ENCODE measurements at places on chromosomes 3 and 15. TPM values are rescaled to one million over a fixed set of nuclear protein-coding genes. Genes with fewer than 3 reads are reported as not detected.

Gene KLHL40
- total RNA-seq = under 0.01 TPM

DNA sequence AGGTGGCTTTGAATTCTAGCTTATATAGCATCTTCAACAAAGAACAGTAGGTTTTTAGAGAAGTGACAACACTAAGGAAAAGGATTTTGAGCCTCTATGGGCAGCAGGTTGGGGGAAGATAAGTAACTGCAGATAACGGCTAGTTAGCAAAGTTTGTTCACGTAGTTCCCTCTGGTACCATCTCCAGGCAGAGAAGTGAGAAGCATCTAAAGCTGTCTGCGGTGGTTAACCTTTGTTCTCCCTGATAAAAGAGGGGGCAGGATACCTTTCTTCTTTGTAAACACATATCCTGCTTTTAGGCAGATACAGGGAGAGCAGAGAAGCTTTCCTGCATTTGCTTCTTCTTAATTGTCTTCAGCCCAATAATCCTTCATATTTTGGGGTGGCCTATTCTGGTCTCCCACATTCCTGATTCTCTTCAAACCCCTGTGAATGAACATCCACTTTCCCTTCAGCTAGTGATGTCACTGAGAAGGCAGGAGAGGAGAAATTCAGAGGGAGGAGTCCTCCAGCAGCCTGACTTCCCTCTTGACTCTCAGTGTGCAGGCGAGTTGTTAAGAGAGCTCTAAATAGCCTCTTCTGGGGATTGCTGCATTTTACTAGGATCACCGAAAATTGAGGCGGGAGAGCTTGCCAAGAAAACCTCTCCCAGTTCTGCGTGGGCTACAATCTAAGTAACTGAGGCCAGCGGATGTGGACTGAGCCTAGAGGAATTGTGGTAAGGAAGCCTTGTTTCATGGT lies 393.7 kb upstream of the C2CD4B start:
- no peak for DNase-seq

DNA sequence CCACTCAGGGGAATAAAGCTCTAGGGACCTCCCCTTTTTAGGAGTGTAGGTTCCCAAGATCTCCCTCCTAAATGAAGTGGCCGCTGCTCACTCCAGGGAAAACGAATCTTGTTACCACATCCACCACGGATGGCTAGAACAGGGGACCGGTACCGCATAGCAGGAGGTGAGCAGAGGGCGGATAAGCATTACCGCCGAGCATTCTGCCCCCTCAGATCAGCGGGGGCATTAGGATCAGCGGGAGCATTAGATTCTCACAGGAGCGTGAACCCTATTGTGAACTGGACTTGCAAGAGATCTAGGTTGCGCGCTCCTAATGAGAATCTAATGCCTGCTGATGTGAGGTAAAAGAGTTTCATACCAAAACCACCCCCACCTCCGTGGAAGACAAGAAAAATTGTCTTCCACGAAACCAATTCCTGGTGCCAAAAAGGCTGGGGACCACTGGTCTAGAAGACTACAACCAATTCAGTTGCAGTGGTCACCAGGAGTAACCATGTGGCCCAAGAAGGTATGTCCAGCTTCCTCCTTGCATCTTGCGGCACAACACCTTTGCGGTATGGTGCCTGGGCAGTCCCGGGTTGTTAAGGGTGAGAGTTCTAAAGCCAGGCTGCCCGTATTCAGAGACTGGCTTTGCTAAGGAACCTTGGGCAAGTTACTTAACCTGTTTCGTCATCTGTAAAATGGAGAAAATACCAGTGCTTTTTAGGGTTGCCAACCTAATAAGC lies 1.1 kb upstream of the SS18L2 start:
- DNase-seq = no peak

Gene FSTL1
- 653 TPM for total RNA-seq

DNA sequence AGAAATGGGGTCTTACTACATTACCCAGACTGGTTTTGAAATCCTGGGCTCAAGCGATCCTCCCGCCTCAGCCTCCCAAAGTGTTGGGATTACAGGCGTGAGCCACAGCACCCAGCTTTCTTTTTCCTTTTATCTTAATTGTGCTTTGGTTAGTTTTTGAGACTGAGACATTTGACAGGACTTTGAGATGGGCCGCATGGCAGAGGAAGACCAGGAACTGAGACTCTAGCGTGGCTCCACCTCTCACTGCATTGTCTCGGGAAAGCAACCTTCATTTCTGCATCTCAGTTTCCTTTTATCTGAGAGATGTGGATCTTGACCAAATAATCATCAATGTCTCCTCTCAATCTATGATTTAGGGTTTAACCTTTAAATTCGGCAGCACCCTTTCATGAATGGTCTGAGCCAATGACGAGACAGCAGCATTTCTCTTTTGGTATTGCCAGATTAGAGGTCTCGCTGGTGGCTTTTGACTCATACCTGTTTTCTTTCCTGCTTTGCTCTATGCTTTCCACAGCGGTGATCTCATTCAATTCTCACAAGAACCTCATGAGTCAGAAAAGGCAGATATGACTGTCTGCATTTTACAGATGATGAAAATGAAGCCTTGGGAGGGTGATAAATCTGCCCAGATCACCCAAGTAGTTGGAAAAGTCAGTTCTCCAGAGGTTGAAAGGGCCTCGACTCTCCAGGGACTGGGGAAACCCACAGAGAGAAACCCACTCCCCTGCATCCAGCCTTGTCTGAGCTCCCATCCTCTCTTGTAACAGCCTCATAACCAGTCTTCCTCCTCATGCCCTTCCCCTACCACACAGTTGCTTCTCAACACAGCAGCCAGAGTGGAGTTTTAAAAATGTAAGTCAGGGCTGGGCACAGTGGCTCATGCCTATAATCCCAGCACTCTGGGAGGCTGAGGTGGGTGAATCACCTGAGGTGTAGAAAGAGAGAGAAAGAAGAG lies 84.8 kb upstream of the FOXB1 start:
- DNase-seq = no peak
